Left lobe of liver (tissue), 2 donors: ENCODE measurements at places on chromosomes 2 and 18. TPM values are rescaled to one million over a fixed set of nuclear protein-coding genes. Genes with fewer than 3 reads are reported as not detected.

Gene IL37
- not detected for total RNA-seq

Gene OSR1
- total RNA-seq: 0.18 TPM

Gene PTPRN
- total RNA-seq: not detected

Gene GPR39
- total RNA-seq: 7.4 TPM

Gene ZDBF2
- total RNA-seq: 4.5 TPM

Gene FTCDNL1
- total RNA-seq: 7.8 TPM

Gene NGEF
- 23.7 TPM for total RNA-seq

Gene DRC1
- not detected for total RNA-seq

Gene TMEM185B
- total RNA-seq: 3.4 TPM

Gene EPB41L5
- total RNA-seq: 50.5 TPM

Gene ZRANB3
- total RNA-seq: 2.9 TPM

Gene SLC30A3
- not detected for total RNA-seq

Gene KYNU
- 38.6 TPM for total RNA-seq

Gene MTIF2
- 21.4 TPM for total RNA-seq

Gene CNRIP1
- total RNA-seq: 2.3 TPM

Gene FOXD4L1
- total RNA-seq: 0.10 TPM

Gene APLF
- total RNA-seq: 1.1 TPM

Gene MEIS1
- total RNA-seq: 5.9 TPM

Gene NYAP2
- not detected for total RNA-seq
